Metanephros (tissue), 2 donors: ENCODE measurements at places on chromosomes 3 and 15. TPM values are rescaled to one million over a fixed set of nuclear protein-coding genes. Genes with fewer than 3 reads are reported as not detected.

The TAMM41 gene
- 16.8 TPM for total RNA-seq

The ITGA11 gene
- total RNA-seq = 12.9 TPM

The GOLGA6L9 gene
- 5.1 TPM for total RNA-seq

The ZNF770 gene
- total RNA-seq = 53.5 TPM

The MUC13 gene
- total RNA-seq = not detected

The ROPN1 gene
- total RNA-seq = not detected

The RFTN1 gene
- total RNA-seq = 61.6 TPM

The ADAMTS9 gene
- 151 TPM for total RNA-seq

The ADGRG7 gene
- not detected for total RNA-seq

The GRK7 gene
- not detected for total RNA-seq

The NRROS gene
- 7.6 TPM for total RNA-seq

The NOX5 gene
- 0.23 TPM for total RNA-seq

The IMPG2 gene
- 0.70 TPM for total RNA-seq

The NEK10 gene
- total RNA-seq = 11.1 TPM

The SCN11A gene
- total RNA-seq = 1.5 TPM

The GNAT1 gene
- total RNA-seq = not detected

The PPM1M gene
- total RNA-seq = 15.0 TPM

The TGM4 gene
- total RNA-seq = not detected

The SERINC4 gene
- 0.23 TPM for total RNA-seq

The SERP1 gene
- 209 TPM for total RNA-seq

The COL6A5 gene
- total RNA-seq = 0.06 TPM

The WDR5B gene
- total RNA-seq = 5.5 TPM

The RTP1 gene
- not detected for total RNA-seq

The REC114 gene
- total RNA-seq = not detected

The ZIC4 gene
- 0.47 TPM for total RNA-seq

The TM4SF4 gene
- 0.58 TPM for total RNA-seq

The MELTF gene
- 4.6 TPM for total RNA-seq

The MINDY2 gene
- 35.9 TPM for total RNA-seq

The ZNF662 gene
- total RNA-seq = 16.9 TPM

The PTH1R gene
- 127 TPM for total RNA-seq

The TICRR gene
- 4.3 TPM for total RNA-seq

The PYDC2 gene
- total RNA-seq = not detected
